ENCODE measurements at places on chromosomes 16 and 17. TPM values are rescaled to one million over a fixed set of nuclear protein-coding genes. Genes with fewer than 3 reads are reported as not detected.

- H3K27me3 ChIP-seq: no peaks in the 10 kb centered on the region
- H3K4me1 ChIP-seq: peaks cover 10% of the 10 kb centered on the region
- no peaks in the 10 kb centered on the region for H3K36me3 ChIP-seq
- H3K27ac ChIP-seq: peak overlapping the region; percentile 80
Observed at GRCh38 chr17:31008374-31009041, 37.7 kb downstream of the RNF135 start.

DNA sequence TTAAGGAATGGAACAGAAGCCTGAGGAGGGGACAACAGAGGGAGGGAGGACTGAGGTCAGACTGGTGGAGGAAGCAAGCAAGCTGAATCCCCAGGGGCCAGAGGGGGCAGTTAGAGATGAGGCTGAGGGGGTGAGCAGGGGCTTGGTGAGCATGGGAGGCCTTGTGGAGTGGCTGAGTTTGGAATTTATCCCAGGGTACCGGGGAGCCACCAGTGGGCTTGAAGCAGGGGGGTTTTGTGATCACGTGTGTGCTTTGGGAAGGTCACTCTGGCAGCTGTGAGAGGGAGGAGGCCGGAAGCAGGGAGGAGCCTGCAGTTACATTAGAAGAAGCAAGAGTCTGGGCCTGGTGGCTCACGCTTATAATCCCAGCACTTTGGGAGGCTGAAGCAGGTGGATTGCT is 9.8 kb upstream of the CTCF start:
- no peak for DNase-seq
- H3K27ac ChIP-seq: no peak overlapping the region

DNA sequence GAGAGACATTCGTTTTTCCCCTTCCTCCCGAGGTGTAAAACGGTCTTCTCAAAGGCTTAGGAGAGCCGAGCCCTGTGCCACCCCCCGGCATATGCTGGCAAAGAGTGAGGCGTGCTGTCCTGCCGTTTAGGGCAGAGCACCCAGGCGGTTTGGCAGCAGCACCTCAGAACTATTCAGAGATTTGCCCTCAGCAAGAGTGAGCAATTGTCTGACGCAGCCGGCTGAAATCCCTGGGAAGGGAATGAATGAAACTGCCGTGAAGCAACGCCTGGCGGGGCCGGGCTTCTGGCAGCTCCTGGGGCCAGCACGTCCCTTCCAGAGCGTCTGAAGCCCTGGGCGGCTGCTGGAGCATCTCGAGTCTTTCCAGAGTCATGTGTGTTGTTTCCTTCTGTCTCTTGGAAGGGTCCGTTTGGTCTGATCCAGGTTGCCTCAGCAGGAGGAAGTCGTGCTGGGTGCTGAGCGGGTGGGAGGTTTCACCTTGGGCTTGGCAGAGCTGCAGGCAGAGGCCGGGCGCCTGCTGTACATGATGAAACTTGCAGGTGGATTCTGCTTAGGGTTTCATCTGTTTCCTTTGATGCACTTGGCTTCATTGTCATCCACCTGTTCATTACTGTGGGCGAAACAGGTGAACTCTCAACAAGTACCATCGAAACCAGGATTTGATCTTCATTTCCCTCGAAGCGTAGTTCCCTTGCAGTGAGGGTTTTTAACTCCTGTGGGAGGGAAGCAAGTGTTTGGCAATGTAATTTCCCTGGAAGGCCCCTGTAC is 35.4 kb downstream of the TBCD start:
- H3K4me3 ChIP-seq: no peak overlapping the region
- H3K27ac ChIP-seq: no peak overlapping the region
- H3K36me3 ChIP-seq: no peaks in the 10 kb centered on the region

- peaks cover 9% of the 10 kb centered on the region for H3K36me3 ChIP-seq
- peak; percentile 86 for DNase-seq
- peak overlapping the region; percentile 81 for H3K27ac ChIP-seq
- no peaks in the 10 kb centered on the region for H3K27me3 ChIP-seq
- no peak overlapping the region for H3K4me3 ChIP-seq
Observed at GRCh38 chr16:23699100-23699499, 13.9 kb downstream of the ERN2 start.

GRCh38 chr17:34173241-34173640 is 81.8 kb upstream of the CCL2 start:
- peaks cover 4% of the 10 kb centered on the region for H3K4me1 ChIP-seq
- DNase-seq: no peak
- H3K27ac ChIP-seq: no peak overlapping the region
- H3K27me3 ChIP-seq: no peaks in the 10 kb centered on the region
- no peak overlapping the region for H3K4me3 ChIP-seq
- no peaks in the 10 kb centered on the region for H3K36me3 ChIP-seq

- no peak overlapping the region for H3K27ac ChIP-seq
- peaks cover 9% of the 10 kb centered on the region for H3K4me1 ChIP-seq
Observed at GRCh38 chr16:87580855-87581261, 21.4 kb upstream of the JPH3 start.

DNA sequence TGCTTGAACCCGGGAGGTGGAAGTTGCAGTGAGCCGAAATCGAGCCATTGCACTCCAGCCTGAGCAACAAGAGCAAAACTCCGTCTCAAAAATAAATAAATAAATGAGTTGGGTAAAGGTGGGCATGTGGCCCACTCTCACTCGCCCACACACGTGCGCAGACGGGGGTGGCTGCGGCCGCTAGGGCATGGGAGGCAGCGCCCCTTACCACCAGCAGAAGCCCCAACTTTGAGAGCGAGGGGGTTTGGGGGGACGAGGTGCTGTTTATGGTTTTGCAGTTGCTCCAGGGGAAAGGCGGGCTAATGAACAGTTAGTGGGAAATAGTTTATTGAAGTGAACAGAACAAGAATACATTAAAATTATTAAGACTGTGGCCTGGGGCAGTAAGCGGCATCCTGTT is 14.9 kb upstream of the RBFOX3 start:
- H3K4me1 ChIP-seq: no peaks in the 10 kb centered on the region
- no peaks in the 10 kb centered on the region for H3K27me3 ChIP-seq
- H3K36me3 ChIP-seq: no peaks in the 10 kb centered on the region
- no peak for DNase-seq

GRCh38 chr16:9412031-9412914 is 320.8 kb downstream of the HAPSTR1 start:
- H3K4me3 ChIP-seq: no peak overlapping the region
- no peaks in the 10 kb centered on the region for H3K4me1 ChIP-seq
- H3K36me3 ChIP-seq: no peaks in the 10 kb centered on the region
- no peak overlapping the region for H3K27ac ChIP-seq

- no peaks in the 10 kb centered on the region for H3K36me3 ChIP-seq
- peaks cover 13% of the 10 kb centered on the region for H3K27me3 ChIP-seq
- H3K27ac ChIP-seq: no peak overlapping the region
- H3K4me1 ChIP-seq: peaks cover 6% of the 10 kb centered on the region
- DNase-seq: no peak
Observed at GRCh38 chr16:143456-143855, 5.0 kb upstream of the NPRL3 start.

GRCh38 chr17:48641541-48642058 is 15.4 kb upstream of the HOXB9 start:
- peaks cover 98% of the 10 kb centered on the region for H3K27me3 ChIP-seq
- peaks cover 19% of the 10 kb centered on the region for H3K4me1 ChIP-seq
- no peaks in the 10 kb centered on the region for H3K36me3 ChIP-seq
- DNase-seq: no peak
- H3K4me3 ChIP-seq: no peak overlapping the region

- peak overlapping the region; percentile 14 for H3K27ac ChIP-seq
- DNase-seq: no peak
Observed at GRCh38 chr16:57194512-57194911, 8.4 kb downstream of the RSPRY1 start.

- no peaks in the 10 kb centered on the region for H3K36me3 ChIP-seq
- no peaks in the 10 kb centered on the region for H3K27me3 ChIP-seq
- DNase-seq: peak; percentile 75
- no peak overlapping the region for H3K4me3 ChIP-seq
- peaks cover 38% of the 10 kb centered on the region for H3K4me1 ChIP-seq
- H3K27ac ChIP-seq: peak overlapping the region; percentile 85
Observed at GRCh38 chr16:84603140-84603816, 14.6 kb downstream of the COTL1 start.

GRCh38 chr16:17246974-17247732 is 223.6 kb downstream of the XYLT1 start:
- no peak for DNase-seq
- H3K4me3 ChIP-seq: no peak overlapping the region
- no peaks in the 10 kb centered on the region for H3K36me3 ChIP-seq
- no peaks in the 10 kb centered on the region for H3K4me1 ChIP-seq
- no peak overlapping the region for H3K27ac ChIP-seq

- DNase-seq: no peak
- no peaks in the 10 kb centered on the region for H3K36me3 ChIP-seq
- no peaks in the 10 kb centered on the region for H3K27me3 ChIP-seq
- H3K4me3 ChIP-seq: no peak overlapping the region
Observed at GRCh38 chr17:29303386-29303785, 9.4 kb upstream of the NUFIP2 start.

DNA sequence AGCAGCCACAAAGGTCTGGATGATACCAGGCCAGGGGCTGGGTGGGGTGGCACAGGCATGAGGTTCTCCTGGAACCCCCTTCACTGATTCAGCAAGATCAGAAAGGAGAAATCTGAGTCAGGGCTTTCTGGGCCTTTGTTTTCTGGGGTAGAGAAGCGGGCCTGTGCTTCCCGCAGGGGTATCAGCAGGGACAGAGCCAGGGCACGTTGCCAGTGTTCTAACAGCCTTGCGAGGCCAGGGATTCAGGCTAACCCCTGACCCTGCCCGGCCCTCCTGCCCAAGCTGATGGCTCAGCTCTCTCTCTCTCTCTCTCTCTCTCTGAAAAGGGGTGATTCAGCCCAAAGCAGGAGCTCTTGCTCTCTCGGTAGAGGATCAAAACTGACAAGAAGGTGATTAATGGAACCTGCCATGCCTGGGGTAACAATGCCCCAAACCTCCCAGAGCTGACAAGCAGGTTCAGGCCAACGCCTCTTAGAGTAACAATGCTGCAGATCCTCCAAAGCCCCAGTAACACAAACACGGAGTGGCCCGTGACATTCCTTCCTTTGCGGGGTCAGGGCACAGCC is 2.0 kb upstream of the KRT13 start:
- peaks cover 15% of the 10 kb centered on the region for H3K4me1 ChIP-seq
- no peaks in the 10 kb centered on the region for H3K27me3 ChIP-seq
- no peak overlapping the region for H3K4me3 ChIP-seq

MPP3 gene
- 6.8 TPM for total RNA-seq

NOXO1 gene
- total RNA-seq: 13.1 TPM

SLC12A4 gene
- total RNA-seq: 18.6 TPM

FKBP10 gene
- 14.6 TPM for total RNA-seq

ATP1B2 gene
- 0.40 TPM for total RNA-seq

Data from transverse colon (tissue), 4 donors.